Thyroid gland (tissue), 4 donors: ENCODE measurements at places on chromosomes 5 and 9.

DNA sequence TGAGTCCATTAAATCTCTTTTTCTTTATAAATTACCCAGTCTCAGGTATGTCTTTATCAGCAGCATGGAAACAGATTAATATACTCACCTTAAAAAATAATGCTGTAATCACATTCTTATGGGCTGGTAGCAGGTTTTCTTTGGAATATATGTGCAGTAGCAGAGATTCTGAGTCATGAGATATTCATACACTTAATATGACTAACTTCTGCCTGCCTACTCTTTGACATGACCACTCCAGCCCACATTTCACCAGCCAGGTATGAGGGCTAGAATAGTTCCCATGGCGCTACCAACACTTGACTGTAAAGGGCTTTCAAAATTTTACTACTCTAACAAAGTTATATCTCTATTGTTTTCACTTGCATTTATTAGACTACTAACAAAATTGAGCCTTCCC is 74.1 kb upstream of the GHR start:
- DNase-seq: no peak
- H3K27ac ChIP-seq: no peak overlapping the region
- H3K4me3 ChIP-seq: no peak overlapping the region
- H3K36me3 ChIP-seq: no peaks in the 10 kb centered on the region
- H3K4me1 ChIP-seq: no peaks in the 10 kb centered on the region
- H3K27me3 ChIP-seq: no peaks in the 10 kb centered on the region

DNA sequence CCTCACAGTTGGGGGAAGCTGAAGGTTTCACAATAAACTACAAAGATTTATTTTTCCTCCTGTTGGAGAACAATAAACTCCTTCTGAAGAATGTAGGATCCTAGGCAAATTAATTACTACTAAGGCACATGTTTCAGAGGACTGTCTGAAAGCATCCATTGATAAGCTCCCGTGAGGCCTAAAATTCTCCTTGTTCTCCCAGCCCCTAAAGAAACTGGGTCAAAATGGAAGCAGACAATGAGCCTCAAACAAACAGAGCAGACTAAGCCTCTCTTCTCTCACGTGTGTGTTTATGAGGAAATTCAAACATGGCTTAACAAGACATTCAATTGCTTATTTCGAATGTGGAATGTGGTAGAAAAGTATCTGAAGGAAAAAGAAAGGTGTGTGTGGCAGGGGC is 249.0 kb downstream of the GLIS3 start:
- no peak for DNase-seq
- H3K27me3 ChIP-seq: no peaks in the 10 kb centered on the region
- no peak overlapping the region for H3K4me3 ChIP-seq
- H3K36me3 ChIP-seq: no peaks in the 10 kb centered on the region
- H3K4me1 ChIP-seq: peaks cover 10% of the 10 kb centered on the region

DNA sequence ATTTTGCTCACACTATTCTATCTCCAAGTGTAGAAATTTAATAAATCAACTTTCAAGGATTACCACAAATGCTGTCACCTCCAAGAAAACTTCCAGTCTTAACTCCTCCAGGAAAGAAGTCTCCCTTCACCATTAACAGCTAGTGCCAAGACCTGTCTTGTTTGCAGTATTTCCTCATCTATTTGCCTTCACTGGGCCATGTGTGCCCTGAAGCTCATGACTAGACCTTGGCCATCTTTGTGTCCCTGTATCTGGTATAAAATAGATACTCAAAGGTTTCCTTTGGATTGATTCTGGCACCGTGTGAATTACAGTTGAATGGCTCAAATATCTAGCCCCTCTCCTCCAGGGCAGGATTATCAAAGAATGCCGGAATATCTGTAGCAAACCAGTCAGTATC is 346.7 kb upstream of the KLF4 start:
- H3K27me3 ChIP-seq: no peaks in the 10 kb centered on the region
- no peak overlapping the region for H3K27ac ChIP-seq
- peaks cover 4% of the 10 kb centered on the region for H3K4me1 ChIP-seq
- no peak for DNase-seq
- H3K36me3 ChIP-seq: no peaks in the 10 kb centered on the region
- H3K4me3 ChIP-seq: no peak overlapping the region

- H3K4me1 ChIP-seq: no peaks in the 10 kb centered on the region
- no peak for DNase-seq
- H3K27me3 ChIP-seq: no peaks in the 10 kb centered on the region
- no peaks in the 10 kb centered on the region for H3K36me3 ChIP-seq
- H3K27ac ChIP-seq: no peak overlapping the region
Measured at GRCh38 chr5:40410964-40411635, 268.6 kb upstream of the PTGER4 start.
